ENCODE measurements at places on chromosomes 13 and 19.

GRCh38 chr13:21785990-21786389, 115.1 kb downstream of the FGF9 start:
- DNase-seq, result no peak

DNA sequence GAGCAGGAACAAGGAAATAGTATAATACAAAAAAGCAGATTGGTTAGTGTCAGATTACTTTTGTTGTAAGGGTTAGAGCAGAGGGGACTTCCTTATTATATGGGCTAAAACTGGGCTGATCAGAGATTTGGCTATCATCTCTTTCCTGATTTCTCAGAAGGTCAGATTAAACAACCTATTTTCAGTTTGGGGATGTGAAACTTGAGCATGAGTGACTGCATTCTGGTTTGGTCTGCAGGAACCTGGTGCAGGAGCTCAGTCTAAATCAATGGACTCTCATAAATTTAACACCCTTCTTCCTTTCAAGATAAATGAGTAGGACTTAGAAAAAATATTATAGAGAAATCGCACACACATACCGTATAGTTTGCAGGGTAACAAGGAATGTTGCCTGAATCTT, 12.9 kb upstream of the RFXAP start:
- no peak for DNase-seq

GRCh38 chr13:22073718-22074117, 402.8 kb downstream of the FGF9 start:
- DNase-seq, result no peak

DNA sequence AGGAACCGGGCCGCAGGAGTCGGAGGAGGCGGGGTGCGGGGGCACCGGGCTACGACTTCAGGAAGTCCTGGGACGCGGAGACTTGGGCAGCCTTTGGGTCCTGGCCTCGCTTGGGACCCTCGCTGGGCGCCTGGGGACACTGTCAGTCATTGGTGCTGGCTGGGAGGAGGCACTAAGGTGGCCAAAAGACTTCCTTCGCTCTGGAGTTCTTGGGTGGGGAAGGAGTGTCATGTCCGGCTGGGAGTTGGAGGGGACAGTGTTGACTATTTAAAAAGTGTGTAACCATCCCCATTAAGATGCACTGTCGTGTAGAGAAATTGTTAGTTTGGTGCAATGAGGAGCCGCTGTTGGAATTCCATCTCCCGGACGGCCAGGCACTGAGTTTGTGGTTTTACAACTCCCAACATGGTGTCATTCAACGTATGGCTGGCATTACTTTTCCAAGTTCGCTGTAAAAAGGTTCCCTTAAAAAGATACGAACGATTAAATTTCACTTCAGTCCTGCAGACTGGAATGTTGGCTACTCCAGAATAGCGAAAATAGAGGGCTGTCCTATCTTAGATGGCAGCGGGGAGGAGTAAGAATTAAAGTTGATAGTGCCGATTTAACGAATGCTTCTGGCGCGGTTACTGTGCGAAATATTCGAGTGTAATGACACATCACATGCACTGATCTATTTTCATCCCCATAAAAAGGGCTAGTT, 776 bp downstream of the DNAJC3 start:
- no peak for DNase-seq

GRCh38 chr13:110680852-110681251, 25.1 kb downstream of the CARS2 start:
- DNase-seq, result no peak

DNA sequence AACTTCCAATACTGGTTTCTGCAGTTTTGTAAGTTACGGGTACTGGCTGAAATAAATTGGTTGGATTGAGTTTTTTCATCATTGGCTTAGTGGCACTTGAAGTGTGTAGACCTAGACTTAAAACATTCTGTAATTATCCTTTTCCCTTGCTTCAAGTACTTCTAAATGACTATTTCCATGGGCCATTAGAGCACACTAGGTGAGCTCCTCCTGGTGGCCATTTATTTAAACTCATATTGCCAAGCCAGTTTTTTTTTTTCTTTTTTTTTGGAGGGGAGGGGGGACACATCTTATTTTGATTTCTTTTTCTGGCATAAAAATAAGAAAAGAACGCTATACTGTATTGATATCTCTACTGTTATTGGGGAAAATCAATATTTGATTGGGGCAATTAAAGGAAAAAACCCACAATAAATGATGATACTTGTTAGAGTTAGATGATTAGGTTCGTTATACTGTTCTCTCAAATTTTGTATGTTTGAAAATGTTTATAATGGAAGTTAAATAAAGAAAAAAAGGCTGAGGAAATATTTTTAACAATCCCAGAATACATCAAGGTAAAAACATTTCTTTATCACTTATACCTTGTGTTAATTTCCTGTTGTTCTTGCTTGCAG, 82.9 kb downstream of the PDS5B start:
- DNase-seq, result no peak

DNA sequence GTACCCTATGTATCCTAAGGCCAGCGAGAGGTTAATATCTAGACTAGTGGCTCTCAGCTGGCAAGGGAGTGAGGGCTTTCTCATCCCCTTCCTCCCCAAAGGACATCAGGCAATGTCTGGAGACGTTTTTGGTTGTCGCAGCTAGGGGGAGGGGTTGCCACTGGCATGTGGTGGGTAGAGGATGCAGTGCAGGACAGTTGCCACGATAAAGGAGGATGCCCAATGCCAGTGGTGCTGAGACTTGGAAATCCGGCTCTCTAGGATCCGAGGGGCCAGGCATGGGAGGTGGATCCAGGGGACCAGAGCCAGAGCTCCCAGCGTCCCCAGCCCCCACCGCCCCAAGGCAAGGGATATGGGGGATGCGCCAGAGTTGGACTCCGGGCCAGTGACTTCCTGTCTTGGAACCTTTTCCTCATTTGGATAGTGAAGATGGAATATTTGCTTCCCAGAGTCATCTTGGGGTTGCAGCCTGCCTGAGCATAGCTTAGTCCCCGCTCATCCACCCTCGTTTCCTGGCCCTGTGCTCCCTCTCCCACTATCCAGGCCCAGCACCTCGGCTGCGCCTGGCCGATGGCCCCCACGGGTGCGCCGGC, 4.9 kb downstream of the SSC5D start:
- DNase-seq, result no peak

DNA sequence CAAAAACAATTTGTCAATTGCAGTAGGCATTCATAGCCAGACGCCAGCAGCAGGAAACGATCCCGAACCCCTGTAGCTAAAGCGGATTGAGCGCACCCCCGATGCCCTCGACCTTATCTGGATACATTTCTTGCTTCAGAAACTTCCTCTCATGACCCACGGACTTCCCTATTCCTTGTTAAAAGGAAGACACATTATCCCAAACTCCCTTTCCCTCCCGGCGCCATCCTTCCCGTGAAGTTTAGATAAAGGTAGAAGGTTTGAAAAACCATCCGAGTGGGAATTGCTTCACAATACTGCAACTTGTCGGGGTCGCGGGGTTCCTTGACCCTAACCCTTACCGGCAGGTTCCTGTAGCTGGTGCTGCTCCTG, 977 bp downstream of the PCDH20 start:
- DNase-seq, result no peak
